ENCODE measurements at places on chromosomes 2 and 18.

GRCh38 chr2:12259493-12259892, 457.2 kb upstream of the TRIB2 start:
- no peak for DNase-seq

- no peak for DNase-seq
Measured at GRCh38 chr18:12061685-12062084, 32.0 kb upstream of the ANKRD62 start.

- no peak for DNase-seq
Measured at GRCh38 chr2:223503746-223504145, 98.4 kb downstream of the SCG2 start.

GRCh38 chr18:32915516-32915915, 142.7 kb upstream of the KLHL14 start:
- no peak for DNase-seq

- no peak for DNase-seq
Measured at GRCh38 chr18:75123113-75123512, 85.8 kb downstream of the PTGR3 start.

DNA sequence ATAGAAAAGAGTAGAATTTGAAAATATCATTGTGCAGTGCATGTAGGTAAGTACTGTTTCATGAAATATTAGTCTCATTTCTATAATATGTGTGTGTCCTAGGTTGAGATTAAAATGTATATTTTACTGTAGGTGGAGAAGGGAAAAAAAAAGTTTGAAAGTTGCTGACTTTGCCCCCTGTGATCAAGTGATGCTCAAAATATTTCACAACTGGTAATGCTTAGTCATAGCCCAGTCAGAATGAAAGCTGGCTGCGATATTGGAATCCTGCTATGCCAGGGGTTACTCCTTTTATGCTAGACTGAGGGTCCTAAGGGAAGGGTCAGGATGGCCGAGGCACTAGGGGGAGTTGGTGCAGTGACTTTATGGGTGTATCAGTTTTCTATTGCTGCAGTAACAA, 19.5 kb upstream of the CFAP36 start:
- DNase-seq: no peak

- DNase-seq: no peak
Measured at GRCh38 chr2:105822186-105822585, 77.5 kb downstream of the NCK2 start.

GRCh38 chr18:3468833-3469232, 18.9 kb downstream of the TGIF1 start:
- DNase-seq: no peak

DNA sequence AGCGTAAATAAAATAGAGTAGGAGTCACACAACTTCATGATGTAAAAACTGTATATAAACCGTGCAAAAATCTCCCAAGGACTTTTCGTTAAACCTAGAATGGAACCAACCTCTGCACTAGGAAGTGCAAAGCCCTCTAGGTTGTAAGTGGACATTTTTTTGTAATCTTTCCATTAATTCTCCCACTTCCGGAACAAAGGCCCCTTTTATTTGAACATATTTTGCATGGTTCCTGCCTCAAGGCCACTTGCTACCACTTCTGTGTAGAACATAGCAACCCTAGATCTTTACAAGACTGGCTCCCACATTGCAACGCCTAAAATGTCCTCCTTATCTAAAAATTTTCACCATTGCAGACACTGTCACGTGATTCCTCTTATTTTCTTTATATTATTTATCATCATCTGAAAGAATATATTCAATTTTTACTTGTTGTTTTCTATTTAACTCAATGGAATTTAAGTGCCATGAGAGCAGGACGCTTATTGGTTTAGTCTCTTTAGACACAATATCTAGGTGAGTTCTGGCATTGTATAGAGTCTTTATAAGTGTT, 249.6 kb upstream of the TMEFF2 start:
- DNase-seq: no peak

DNA sequence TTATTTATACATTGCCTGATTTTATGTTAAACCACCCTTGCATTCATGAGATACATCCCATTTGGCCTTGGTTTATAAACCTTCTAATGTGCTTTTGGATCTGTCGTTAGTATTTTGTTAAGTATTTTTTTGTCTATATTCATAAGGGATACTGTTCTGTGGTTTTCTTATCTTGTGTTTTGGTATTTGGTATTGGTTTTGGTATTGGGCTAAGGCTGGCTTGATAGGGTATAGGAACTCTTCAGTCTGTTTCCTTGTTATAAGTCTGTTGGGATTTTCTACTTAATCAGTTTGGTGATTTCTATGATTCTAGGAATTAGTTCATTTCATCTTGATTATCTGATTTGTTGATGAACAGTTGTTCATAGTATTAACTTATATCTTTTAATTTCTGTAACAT, 49.2 kb downstream of the RELCH start:
- DNase-seq: no peak

All from NCI-H446 treated with DMSO at 0.1 percent for 48 hours (cell line).